Activated CD4-positive, alpha-beta T cell treated with anti-CD3 and anti-CD28 coated beads for 48 hours (primary cell): ENCODE measurements at places on chromosomes 3 and 15.
A peak's percentile ranks its signal among the peaks of the same experiment; 100 is the strongest.

DNA sequence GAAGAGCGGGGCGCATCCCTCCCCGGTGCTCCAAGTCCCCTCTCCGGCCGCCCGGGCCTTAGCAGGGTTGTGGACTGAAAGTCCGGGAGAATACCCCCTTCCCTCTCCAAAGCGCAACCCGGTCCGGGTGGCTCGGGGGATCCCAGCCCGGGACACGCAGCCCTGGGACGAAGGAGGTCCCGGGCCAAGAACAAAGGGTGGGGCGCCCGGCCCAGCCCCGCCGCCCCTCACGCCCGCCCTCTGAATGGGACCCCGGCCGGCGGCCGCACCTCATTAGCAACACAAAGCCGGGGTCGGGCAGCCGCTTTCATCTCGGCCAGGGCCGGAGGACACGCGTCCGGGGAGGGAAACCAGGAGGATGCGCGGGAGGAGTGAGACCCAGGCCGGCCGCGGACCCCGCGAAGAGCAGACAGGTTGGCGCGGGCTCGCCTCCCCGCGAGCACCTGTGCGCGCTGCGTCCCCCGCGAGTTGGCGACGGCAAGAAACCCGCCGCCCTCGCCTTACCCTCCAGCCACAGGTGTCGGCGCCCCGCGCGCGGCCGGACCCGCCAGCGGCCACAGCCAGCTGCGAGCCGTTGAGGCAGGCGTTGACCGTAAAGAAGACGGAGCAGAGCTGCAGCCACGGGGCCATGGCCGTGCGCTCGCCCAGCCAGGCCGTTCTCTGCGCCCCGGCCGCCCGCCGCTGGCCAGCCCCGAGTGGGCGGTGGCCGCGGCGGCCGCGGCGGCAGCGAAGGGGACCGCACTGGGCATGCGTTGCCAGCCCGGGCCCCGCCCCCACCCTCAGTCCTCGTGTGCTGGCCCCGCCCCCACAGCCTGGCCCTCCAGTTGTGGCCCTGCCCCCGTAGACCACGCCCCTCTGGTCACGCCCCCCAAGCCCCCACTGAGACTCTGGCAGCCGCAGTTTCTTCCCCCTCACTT lies at the start of gene IL17RD:
Gene IL17RD (minus strand): TSS at position 697 of the 917 bp plus-strand sequence. CDS start 67 bp downstream, at position 630.
- peak; percentile 72 for DNase-seq

DNA sequence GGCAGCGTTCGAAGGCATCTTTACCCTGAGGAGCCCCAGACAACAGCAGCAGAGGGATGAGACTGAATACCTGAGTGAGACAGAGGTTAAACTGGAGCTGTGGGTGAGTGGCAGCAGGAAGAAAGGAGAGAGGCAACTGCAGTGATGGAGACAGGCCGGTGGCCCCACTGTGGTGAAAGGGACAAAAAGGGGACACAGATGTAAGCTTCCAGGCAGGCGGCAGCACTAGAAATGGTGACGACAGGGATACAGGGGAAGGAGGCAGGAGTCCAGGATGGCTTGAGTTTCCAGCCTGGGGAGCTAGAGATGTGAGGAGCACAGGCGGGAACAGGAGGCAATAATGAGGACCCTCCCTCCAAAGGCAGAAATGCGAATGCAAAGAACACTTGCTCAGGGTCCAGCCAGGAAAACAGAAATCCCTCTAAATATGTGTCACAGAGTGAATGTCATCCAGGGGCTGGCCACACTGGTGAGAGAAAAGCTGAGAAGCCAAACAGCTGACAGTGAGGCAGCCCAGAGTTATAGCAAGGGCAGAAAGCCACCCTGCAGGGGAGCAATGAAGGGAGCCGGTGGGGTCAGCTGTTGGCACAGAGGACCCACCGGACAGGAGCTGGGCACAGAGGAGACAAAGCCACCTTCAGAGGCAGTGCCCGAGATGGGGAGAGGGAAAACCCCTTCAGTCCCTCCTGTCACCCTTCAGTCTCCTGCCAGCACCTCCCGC lies 70.1 kb downstream of the TBC1D2B start:
- no peak for DNase-seq

DNA sequence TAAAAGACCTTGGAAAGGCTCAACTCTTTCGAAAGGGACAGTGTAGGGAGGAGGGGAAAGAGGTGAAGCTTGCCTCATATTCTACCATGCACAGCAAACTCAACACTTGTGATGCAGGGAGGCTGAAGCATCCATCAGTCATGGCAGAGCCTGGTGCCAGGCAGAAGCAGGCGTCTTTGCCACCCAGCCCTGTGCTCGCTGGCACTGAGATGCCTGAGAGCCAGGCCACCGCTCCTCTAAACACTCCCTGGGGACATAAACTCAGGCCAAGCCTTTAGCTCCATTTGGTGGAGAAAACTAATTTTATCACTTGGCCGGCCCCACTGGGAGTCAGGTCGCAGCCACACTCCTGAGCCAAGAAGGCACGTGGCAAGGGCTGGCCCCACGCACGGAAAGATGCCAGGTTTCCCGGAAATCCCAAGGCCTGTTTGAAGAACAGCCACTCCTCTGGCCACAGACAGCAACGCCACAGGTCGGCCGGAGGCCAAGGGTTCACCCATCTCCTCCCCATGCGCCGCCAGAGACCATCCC lies 30.7 kb downstream of the XXYLT1 start:
- no peak for DNase-seq

GRCh38 chr3:28101705-28102104 lies 139.7 kb upstream of the CMC1 start:
- DNase-seq, result no peak

- DNase-seq, result peak; percentile 55
Measured at GRCh38 chr15:31474059-31474868, 147.6 kb downstream of the KLF13 start.

DNA sequence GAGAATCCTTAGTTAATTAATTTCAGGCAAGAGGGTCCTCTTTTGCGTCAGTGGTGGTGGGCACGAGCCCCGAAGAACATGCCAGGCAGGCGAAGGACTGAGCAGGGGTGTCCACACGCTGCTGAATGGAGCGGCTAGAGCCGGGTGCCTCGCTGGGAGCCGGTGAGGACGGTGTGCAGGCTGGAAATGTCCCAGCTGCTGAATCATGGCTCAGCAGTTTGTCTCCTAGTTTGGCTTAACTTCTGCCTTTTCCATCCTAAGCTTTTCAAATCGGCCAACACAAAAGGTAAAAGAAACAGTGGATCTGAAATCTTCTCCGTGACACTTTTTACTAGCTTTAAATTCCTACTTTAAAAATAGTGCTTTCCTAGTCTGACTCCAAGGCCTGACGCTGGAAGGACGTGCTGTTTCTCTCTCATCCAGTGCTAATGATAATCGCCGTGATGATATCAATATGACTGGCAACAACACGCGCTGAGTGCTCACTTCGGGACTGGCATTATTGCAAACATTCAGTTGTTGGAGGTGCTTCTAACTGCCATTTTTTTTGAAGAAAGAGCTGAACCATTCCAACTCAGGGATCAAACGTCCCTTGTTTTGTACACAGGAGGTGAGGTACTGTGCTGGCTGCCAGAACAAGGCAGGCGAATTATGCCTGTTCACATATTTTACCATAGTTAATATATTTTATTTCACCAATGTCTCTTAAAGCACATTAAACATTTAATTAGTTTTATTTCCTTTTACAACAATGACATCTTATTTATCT lies 19.8 kb downstream of the PCSK6 start:
- no peak for DNase-seq

DNA sequence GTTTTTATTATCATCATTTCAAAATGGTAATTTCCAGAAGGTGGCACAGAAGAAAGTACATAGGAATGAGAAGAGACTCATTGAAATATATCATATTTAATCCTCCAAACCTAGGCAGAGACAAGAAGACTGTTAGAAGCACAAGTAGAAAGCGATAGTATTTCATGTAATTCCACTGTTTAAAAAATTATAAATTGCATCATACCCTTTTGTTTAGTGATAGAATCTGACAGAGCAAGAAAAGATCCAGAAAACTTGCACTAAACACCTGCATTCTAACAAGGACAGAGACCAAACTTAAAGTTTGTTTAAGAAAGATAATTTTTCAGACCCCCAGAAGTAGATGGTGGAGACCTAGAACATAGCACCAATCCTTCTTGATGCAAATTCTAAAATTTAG lies 56.9 kb upstream of the CD96 start:
- DNase-seq, result no peak
